Stimulated activated naive B cell treated with anti-CD40 and anti-IgM and Interleukin-4, amounts not matched to agents 10 μg/mL and 1 μg/mL and 100 μg/mL, for 72 hours (primary cell): ENCODE measurements at places on chromosomes 5 and 9.

DNA sequence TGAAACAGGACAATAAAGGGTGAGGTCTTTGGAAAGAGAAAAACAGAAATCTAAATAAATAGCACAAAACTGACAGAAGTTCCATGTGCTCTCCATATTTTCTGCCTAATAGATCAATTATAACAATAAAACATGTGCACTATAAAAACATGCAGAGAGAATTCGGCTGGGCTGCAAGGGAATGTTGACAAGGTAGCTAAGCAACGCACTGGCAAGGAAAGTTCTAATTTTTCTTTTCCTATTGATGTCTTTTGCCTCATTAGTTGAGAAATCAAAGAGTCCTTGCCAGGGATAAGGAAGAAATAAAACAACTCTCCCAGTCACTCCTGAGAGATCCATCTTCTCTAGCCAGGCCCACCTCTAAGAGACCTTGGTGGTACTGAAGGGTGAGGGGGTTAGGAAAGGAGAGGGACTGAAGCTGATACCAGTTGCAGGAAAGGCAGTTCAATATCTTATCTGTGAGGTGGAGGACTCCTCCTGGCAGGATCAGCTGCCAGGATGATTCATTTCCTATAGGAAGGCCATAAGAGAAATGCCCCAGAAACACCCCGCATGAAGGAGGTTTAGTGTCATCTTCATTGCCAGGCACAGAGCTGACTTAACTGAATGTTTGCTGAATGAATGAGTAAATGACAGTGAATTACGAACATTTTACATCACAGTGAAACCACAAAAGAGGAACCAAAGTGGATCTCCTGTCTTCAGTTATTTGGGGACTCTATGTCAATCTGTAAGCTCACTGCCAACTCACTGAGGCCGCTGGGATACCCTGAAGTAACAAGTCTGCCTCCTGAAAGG is 63.7 kb upstream of the IFNK start:
- no peaks in the 10 kb centered on the region for H3K27me3 ChIP-seq
- peaks cover 41% of the 10 kb centered on the region for H3K4me1 ChIP-seq
- peak overlapping the region; percentile 11 for H3K4me3 ChIP-seq
- DNase-seq, result peak; percentile 43

- no peak for DNase-seq
- no peak overlapping the region for H3K27ac ChIP-seq
- no peak overlapping the region for H3K4me3 ChIP-seq
- no peaks in the 10 kb centered on the region for H3K36me3 ChIP-seq
- H3K27me3 ChIP-seq, result no peaks in the 10 kb centered on the region
- no peaks in the 10 kb centered on the region for H3K4me1 ChIP-seq
Observed at GRCh38 chr5:33563983-33564908, 123.5 kb downstream of the TARS1 start.

DNA sequence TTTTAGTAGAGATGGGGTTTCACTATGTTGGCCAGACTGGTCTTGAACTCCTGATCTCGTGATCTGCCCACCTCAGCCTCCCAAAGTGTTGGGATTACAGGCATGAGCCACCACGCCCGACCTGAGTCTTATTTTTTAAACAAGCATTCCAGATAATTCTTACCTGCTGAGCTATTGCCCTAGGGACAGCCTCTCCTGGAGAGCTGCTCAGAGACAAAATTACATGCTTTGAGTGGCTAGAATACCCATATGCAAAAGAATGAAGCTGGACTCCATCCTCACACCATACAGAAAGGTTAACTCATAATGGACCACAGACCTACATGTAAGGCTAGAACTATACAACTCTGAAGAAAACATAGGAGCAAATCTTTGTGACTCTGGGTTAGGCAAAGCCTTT is 41.6 kb downstream of the GTF3C4 start:
- peaks cover 18% of the 10 kb centered on the region for H3K27me3 ChIP-seq
- H3K4me1 ChIP-seq, result no peaks in the 10 kb centered on the region
- no peaks in the 10 kb centered on the region for H3K36me3 ChIP-seq
- no peak overlapping the region for H3K27ac ChIP-seq
- H3K4me3 ChIP-seq, result no peak overlapping the region
- no peak for DNase-seq

- H3K27me3 ChIP-seq, result no peaks in the 10 kb centered on the region
- no peak overlapping the region for H3K27ac ChIP-seq
- DNase-seq, result no peak
- peaks cover 16% of the 10 kb centered on the region for H3K4me1 ChIP-seq
- H3K4me3 ChIP-seq, result no peak overlapping the region
Observed at GRCh38 chr5:91318724-91319123, 64.4 kb downstream of the ARRDC3 start.

DNA sequence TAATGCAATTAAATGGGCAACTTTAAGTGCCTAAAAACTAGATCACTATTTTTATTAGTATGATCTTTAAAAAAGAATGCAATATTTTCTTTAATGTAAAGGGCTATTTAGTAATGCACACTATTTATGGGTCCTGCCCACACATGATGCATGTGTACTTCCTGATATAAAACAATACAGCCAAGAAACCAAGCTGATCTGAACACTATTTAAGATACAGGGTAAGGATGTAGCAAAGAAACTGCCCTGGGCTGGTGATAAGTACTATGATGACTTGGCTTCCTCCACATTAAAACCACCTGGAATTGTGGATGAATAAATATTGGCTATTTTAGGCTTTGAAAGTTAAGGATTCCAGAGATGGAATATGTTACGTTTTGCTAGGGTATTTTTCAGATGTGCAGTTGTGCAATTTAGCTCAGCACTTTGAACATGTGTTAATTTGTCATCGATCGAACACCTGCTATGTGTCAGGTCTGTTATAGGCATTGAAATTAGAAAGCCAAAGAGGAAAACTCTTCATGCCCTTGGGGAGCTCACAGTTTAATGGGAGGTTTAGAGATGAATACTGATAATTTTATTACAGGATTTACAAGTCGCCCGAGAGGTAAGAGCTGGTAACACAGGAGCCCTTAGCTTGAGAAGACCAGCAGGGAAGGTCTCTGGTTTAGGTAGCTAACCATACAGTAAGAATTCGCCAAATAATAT is 276.7 kb downstream of the PLK2 start:
- no peaks in the 10 kb centered on the region for H3K36me3 ChIP-seq
- no peak overlapping the region for H3K4me3 ChIP-seq
- no peaks in the 10 kb centered on the region for H3K27me3 ChIP-seq
- no peak overlapping the region for H3K27ac ChIP-seq
- no peak for DNase-seq
- no peaks in the 10 kb centered on the region for H3K4me1 ChIP-seq

DNA sequence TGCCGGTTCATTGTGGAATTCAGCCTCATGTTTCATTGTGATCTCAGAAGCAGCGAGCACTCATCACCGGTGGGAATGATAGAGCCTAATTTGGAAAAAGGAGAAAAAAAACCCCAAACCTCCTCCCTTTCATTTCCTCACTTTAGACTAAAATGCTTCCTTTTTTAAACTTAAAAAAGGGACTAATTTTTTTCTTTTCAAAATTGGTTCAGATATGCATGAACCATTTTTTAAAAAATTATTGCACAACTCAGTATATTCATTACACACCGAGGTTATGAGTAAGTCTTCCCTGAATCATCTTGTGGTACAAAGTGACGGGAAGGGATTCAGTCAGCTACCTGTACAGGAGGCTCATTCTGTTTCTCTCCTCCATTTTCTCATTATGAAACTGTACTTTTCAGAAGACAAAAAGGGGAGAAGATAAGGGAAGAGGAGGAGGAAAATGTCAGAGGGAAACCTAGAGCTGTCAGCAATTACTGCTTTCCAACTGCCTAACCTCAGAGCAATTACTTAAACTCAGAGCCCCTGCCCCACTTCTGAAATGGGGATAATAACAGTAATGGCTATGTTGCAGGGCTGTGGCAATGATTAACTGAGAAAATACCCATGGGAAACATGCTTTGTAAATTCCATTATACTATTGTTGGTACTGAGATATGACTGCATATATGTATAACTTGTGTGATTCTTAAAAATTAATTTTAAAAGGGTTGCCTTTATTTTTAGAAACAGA is 24.0 kb downstream of the GALNT10 start:
- DNase-seq, result no peak
- peak overlapping the region; percentile 14 for H3K27ac ChIP-seq
- H3K4me1 ChIP-seq, result peaks cover 49% of the 10 kb centered on the region
- H3K4me3 ChIP-seq, result peak overlapping the region; percentile 29

DNA sequence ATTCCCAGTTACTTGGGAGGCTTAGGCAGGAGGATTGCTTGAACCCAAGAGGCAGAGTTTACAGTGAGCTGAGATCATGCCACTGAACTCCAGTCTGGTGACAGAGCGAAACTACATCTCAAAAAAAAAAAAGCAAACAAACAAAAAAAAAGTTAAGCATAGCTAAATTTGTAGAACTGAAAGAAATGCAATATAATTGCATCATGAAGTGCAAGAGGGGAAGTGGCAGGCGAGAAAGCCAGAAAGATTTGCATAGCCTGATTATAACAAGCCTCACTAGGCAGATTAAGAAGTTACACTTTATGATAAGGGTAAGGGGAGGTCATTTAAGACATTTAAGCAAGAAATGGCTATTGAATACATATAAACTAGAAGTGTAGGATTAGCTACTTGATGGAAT is 187.1 kb downstream of the EDIL3 start:
- H3K27me3 ChIP-seq, result no peaks in the 10 kb centered on the region
- DNase-seq, result no peak
- H3K4me1 ChIP-seq, result no peaks in the 10 kb centered on the region
- H3K27ac ChIP-seq, result no peak overlapping the region
- H3K36me3 ChIP-seq, result no peaks in the 10 kb centered on the region
- H3K4me3 ChIP-seq, result no peak overlapping the region

DNA sequence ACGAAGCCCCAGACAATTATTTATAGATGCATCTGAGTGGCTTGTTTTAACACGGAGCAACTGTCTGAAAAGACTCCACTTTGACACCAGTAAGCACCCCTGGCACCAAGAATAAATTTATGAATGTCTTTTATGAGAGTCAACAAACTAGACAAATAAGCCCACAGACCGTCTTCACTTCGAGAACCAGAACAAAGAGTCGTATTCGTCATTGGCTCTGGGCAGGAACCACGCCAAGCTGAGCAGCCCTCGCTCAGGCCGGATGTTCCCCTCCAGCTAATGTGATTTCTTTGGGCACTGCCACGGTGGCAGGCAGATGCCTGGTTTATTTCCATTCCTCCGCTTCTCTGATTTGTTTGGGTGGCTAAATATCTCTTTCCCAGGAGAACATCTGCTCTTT is 91.9 kb upstream of the STC2 start:
- H3K4me3 ChIP-seq, result no peak overlapping the region
- peaks cover 4% of the 10 kb centered on the region for H3K27me3 ChIP-seq
- no peaks in the 10 kb centered on the region for H3K36me3 ChIP-seq
- no peak for DNase-seq
- H3K4me1 ChIP-seq, result no peaks in the 10 kb centered on the region
- H3K27ac ChIP-seq, result no peak overlapping the region

GRCh38 chr5:107919969-107920368 is 249.2 kb upstream of the EFNA5 start:
- no peak for DNase-seq
- H3K36me3 ChIP-seq, result no peaks in the 10 kb centered on the region
- H3K4me1 ChIP-seq, result no peaks in the 10 kb centered on the region
- no peaks in the 10 kb centered on the region for H3K27me3 ChIP-seq

DNA sequence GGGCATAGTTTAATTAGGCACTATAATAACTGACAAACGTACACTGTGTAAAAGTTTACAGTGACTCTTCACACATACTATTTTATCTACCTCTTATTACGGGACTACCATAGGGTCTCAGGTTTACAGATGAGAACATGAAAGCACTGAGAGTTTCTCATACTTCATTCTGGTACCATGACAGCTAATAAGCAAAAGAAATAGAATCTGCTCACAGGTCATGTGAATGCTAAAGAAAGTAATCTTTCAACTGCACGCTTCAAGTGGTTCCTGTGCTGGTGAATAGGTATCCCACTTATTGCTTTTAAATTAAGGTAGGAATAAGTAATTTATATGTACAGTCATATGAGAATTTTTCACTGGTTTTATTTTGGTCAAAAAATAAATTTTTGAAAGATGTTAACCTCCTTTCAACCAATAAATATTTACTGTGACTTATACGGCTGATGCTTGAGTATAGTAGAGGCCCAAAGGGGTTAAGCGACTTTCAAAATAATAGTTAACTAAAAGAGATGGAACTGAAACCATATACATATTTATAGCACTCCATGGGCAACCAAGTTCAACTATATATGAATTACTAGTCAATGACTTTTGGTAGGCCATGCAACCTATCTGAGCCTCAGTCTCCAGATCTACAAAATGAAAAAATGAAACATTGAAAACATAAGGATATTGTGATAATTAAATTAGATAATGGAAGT is 8.1 kb downstream of the CDKN2A start:
- H3K4me1 ChIP-seq, result peaks cover 10% of the 10 kb centered on the region
- peaks cover 58% of the 10 kb centered on the region for H3K27me3 ChIP-seq
- H3K4me3 ChIP-seq, result no peak overlapping the region

GRCh38 chr5:134223406-134224248 is 2.2 kb downstream of the PPP2CA start:
- DNase-seq, result no peak
- H3K36me3 ChIP-seq, result peaks cover 48% of the 10 kb centered on the region
- no peaks in the 10 kb centered on the region for H3K27me3 ChIP-seq
- peaks cover 40% of the 10 kb centered on the region for H3K4me1 ChIP-seq

DNA sequence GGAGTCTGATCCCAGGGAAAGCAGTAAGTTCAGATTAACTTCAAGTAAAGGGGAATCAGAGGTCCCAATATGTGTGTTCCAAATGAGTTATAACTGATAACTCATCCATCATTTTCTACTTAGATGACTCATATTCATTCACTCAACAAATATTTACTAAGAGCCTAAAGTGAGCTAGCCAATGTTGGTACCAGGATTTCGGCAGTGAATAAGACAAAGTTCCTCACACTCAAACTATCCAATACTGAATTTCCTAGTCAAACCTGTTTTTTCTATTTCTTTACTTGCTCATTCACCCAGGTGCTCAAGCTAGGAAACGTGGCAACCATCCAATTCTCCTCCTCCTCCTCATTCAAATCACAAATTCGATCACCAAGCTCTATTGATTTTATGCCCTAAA is 25.8 kb downstream of the FBXW2 start:
- no peak overlapping the region for H3K27ac ChIP-seq
- H3K4me3 ChIP-seq, result no peak overlapping the region
- no peaks in the 10 kb centered on the region for H3K4me1 ChIP-seq
- H3K27me3 ChIP-seq, result no peaks in the 10 kb centered on the region
- H3K36me3 ChIP-seq, result peaks cover 50% of the 10 kb centered on the region

DNA sequence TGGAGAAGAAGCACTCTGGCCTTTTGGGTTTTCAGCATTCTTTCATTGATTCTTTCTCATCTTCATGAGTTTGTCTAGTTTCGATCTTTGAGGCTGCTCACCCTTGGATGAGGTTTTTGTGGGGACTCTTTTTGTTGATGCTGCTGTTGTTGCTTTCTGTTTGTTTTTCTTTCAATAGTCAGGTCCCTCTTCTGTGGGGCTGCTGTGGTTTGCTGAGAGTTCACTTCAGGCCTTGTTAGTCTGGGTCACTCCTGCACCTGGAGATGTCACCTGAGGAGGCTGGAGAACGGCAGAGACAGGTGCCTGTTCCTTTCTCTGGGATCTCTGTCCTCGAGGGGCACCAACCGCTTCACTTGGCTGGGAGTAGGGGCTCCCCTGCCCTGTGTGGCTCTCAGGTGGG is 14.0 kb downstream of the RANBP17 start:
- H3K4me1 ChIP-seq, result no peaks in the 10 kb centered on the region
- H3K27ac ChIP-seq, result no peak overlapping the region
- H3K27me3 ChIP-seq, result no peaks in the 10 kb centered on the region
- H3K4me3 ChIP-seq, result no peak overlapping the region
- DNase-seq, result no peak
